ENCODE measurements at places on chromosomes 2 and 18.

DNA sequence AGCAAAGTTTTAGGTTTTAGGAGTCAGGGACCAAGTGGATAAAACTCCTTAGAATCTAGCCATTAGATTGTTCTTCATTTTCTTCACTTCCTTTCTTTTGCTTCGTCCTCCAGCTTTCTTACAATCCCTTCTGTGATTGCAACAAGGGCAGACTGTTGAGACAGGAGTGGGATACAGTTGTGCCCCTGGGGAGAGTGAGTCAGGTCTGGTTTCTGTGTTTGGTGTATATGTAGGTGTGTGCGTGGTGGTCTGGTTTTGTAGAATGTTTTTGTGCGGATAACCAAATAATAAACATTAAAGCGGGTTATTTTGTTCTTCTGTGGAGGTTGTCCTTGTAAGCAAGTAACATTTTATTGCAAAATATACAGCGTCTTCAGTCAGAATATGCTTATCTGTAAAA is 7.3 kb downstream of the INSIG2 start:
- DNase-seq: no peak

DNA sequence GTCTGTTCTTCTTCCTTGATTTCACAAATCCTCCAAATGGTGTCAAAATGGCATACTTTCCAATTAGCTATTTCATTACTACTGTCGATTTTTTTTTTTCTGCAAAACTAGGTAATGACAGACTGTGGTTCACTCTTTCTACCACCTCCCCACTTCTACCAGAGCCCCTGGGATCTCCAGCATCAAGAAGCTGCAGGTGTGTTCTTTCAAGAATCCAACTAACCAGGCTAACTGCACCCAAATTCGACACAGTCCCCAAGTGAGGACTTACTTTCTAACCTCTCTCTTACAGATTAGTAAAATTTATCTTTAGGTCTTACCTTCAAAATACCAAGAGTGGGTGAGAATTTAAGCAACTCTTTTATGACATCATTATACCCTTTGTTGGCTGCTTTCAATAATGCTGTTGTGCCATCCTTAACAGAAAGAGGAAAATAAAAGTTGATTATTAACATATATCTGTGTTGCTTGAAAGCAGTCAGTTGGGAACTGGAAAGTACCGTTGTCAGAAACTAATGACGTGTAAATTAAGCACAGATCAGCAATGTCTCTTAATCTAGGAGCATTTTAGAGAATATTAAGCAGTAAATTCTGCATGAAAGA is 31.2 kb upstream of the NPC1 start:
- no peak for DNase-seq

GRCh38 chr18:46772357-46772756 is 15.5 kb upstream of the ST8SIA5 start:
- DNase-seq: no peak

- no peak for DNase-seq
These were observed 173.9 kb upstream of the RAB12 start for GRCh38 chr18:8435376-8435775.

DNA sequence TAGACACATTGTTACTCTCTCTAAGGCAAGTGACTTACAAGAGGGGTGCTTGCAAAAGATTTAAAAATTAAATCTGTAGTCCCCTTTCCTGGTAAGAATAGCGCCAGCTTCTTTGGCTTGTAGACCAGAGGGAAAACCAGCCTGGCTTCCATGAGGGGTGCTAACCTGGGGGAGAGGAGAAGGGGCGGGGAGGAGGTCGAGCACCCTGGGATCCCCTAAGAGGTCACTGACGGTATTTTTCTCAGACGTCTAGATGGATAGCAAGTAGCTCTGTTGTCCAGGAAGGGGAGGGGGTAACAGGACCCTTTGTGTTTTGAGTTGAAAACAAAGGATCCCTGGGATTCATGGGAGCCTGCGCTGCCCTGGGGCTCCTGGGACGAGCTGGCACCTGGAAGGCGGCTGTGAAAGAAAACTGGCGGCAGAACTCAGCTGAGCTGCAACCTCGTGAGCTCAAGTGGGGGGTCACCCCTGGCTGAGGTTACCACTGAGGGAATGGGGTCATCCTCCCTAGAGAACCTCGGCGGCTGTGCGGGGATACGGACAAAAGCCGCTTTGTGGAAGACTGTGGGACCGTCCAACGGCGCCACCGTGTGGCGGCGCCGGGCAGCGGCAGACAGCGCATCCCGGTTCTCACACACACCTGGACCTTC is 37.8 kb upstream of the MRPL19 start:
- peak; percentile 62 for DNase-seq

GRCh38 chr2:212773808-212774339 is 235.3 kb upstream of the ERBB4 start:
- DNase-seq: no peak

DNA sequence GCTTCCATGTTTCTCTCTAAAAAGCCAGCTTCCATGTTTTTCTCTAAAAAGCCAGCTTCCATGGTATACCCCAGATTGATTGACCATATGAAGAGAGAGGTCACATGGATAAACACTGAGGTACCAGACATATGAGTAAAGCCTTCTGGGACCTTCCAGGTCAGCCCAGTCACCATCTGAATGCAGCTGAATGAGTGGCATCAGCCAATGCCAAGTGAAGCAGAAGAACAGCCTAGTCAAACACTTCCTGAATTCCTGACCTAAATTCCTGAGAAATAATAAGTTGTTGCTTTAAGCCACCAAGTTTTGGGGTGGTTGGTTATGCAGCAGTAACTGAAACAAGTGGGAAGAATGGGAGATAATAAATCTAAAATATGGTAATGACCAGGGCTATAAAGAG is 5.7 kb upstream of the ALS2 start:
- no peak for DNase-seq

- no peak for DNase-seq
These were observed 114.8 kb upstream of the PTPRM start for GRCh38 chr18:7452331-7452730.

GRCh38 chr18:31030574-31031278 is 11.8 kb downstream of the DSC3 start:
- DNase-seq: no peak

GRCh38 chr2:155747531-155747930 is 585.0 kb downstream of the NR4A2 start:
- DNase-seq: no peak

DNA sequence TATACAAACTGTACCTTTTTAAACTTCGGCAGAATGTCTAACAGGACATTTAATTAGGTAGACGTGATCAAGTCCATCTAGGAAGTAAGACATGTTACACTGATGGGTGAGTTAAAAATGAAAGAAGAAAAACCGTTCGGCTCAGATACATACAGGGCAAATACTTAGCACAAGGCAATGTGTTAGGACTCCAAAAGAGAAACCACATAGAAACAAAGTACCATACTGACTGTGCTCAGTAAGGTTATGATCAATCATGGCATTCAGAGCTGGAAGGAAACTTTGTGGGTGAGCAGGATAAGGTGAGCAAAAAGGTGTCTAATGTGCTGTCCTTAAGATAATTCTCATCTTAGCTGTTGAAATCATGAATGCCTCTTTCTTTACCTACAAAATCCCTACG is 211.9 kb downstream of the STK39 start:
- DNase-seq: no peak

- DNase-seq: no peak
These were observed 643.4 kb upstream of the CDH2 start for GRCh38 chr18:28820353-28820752.

- DNase-seq: no peak
These were observed 272.1 kb upstream of the RND3 start for GRCh38 chr2:150759531-150759930.

- no peak for DNase-seq
These were observed 316.1 kb upstream of the MYT1L start for GRCh38 chr2:2647141-2647541.

DNA sequence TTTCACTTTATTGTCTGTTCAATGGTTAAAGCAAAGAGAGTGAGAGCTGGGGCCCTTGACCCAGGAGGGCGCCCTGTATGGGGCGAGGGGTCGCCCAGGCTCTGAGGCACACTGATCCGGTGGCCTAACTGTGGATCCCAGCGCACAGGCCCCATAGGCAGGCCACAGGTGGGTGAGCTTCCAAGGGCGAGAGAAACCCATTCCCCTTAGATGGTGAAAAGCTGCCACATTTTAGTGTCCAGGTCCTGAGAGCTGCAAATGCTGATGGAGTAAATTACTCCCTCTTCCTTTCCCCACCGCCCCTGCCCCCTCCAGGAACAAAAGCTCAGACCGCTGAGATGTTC is 5.9 kb upstream of the DLX2 start:
- DNase-seq: no peak

DNA sequence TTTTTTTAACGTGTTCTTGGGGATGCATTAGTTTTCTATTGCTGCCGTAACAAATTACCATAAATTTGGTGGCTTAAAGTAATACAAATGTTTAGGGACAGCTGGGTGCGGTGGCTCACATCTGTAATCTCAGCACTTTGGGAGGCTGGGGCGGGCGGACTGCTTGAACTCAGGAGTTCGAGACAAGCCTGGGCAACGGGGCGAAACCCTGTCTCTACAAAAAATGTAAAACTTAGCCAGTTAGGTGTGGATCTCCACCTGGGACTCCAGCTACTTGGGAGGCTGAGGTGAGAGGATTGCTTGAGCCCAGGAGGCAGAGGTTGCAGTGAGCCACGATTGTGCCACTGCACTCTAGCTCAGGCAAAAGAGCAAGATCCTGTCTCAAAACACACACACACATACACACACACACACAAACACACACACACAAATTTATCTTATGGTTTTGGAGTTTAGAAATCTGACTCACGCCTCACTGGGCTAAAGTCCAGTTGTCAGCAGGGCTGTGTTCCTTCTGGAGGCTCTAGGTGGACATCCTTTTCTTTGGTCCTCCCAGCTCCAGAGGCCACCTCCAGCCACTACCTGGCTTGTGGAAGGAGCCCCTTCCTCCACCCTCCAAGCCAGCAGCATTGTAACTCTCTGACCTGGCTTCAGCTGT is 76.1 kb downstream of the SEPTIN10 start:
- no peak for DNase-seq

DNA sequence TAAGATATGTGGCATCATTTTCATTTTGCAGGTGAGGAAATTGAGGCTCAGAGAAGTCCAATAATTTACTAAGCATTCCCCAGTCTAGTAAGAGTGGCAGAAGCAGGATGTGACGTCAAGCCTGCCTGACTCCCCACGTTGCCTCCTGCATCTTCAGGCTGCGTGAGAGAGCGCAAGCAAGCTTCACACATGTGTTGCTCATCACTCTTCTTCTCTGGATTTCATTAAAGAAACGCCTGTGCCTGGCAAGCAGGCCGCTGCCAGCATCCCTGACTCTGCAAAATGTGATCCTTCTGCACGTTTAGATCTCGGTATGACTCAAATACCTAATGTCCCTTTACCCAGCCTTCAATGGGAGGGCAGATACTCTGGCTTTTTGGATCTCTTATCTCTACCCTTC is 96.8 kb downstream of the PRKCE start:
- peak; percentile 59 for DNase-seq

- no peak for DNase-seq
These were observed 62.6 kb downstream of the ODC1 start for GRCh38 chr2:10385501-10385900.

GRCh38 chr2:113341191-113341869 is 62.6 kb upstream of the PAX8 start:
- DNase-seq: no peak

DNA sequence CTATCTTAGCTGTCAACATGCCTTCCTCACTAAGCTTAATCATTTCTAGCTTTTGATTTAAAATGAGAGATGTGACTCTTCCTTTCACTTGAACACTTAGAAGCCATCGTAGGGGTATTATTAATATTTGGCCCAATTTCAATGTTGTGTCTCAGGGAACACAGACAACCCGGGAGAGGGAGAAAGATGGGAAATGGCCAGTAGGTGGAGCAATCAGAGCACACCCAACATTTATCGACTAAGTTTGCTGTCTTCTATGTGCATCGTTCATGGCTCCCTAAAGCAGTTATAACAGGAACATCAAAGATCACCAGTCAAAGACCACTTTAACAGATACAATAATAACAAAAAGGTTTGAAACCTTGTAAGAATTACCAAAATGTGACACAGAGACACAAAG is 110.2 kb downstream of the OLA1 start:
- no peak for DNase-seq

DNA sequence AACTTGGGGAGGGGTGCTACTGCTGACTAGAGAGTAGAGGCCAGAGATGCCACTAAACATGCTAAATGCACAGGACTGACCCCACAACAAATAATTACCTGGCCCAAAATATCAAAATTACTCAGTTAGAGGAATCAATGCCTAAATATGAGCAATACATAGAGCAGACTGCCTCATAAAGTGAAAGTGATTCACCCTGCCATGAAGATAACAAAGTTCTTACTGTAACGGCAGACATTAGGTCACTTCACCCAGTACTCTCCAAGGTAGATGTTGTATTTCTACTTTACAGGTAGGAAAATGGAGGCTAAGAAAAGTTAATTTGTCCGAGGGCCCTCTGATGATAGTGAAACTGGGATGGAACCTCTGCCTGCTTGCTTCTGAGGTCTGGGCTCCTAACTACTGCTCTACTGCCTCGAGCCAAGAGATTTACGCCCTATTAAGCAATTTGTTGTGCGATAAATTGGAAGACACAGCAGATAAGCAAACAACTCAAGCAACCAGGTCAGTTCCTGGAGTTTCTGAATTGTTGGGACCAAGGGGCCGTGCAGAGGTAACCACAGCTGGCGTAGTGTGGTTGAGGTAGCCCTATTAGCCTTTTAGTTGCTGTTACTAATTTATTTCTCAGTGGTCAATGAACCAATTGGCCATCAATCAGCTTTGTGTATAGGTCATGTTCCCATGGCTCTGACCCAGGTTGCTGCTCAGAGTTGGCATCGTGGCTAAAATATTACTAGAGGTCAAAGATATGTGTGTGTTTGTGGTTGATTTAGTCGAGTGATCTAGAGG is 4.8 kb downstream of the DHRS9 start:
- DNase-seq: no peak

- DNase-seq: no peak
These were observed 48.5 kb upstream of the CCDC195 start for GRCh38 chr2:224764565-224765236.
